Sigmoid colon (tissue), 7 donors: ENCODE measurements at places on chromosomes 7 and 10. TPM values are rescaled to one million over a fixed set of nuclear protein-coding genes. Genes with fewer than 3 reads are reported as not detected.

Gene PRKAR2B
- total RNA-seq = 40.0 TPM

GRCh38 chr10:86899670-86900276 lies 57.6 kb downstream of the MMRN2 start:
- DNase-seq = peak; percentile 86

Gene KCNIP2
- total RNA-seq = 7.1 TPM

- no peak for DNase-seq
Observed at GRCh38 chr7:105339404-105340323, 49.1 kb downstream of the SRPK2 start.

DNA sequence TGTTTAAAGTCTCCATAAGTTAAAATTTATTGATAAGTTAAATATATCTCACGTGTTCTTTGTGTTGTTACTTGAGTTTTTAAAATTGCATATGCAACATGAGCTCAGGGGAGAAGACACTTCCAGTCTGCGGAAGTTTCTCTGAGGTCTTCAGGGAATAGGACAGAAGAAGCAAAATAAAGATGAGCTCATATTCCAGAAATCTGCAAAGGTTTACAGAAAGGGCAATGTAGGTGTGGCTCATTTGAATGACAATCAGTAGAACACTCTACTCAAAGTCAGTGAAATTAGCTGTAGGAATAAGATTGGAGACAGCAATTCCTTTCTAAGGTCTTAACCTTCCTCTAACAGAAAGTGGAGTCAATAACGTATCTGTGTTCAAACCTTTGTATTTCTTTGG lies 53.7 kb downstream of the CACNA2D1 start:
- DNase-seq = no peak

- no peak for DNase-seq
Observed at GRCh38 chr7:107644309-107644974, 16.2 kb upstream of the SLC26A4 start.

Gene EBLN1
- not detected for total RNA-seq

DNA sequence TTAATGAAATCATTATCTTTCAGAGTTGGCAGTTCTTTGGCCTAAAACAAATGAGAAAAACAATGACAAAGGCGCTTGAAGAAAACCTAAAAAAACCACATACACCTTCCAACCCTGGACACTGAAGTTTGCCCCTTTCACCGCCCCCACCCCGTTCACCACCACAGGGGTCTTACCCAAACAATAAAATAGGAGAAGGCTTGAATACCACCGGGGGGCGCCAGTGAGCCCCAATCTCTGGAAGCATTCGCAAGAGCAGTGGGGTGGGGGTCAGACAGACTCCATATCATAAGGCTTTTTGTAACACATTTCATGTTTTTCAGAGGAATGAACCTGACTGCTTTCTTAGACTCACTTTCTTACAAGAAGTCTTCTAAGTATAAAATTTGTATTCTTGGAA lies 163.6 kb downstream of the PIP4K2A start:
- DNase-seq = no peak

GRCh38 chr10:62788861-62789467 lies 15.6 kb upstream of the ADO start:
- DNase-seq = no peak

- no peak for DNase-seq
Observed at GRCh38 chr10:101724446-101724845, 29.5 kb upstream of the FBXW4 start.
